HuH-7.5 (cell line): ENCODE measurements at places on chromosomes 16 and 17.

DNA sequence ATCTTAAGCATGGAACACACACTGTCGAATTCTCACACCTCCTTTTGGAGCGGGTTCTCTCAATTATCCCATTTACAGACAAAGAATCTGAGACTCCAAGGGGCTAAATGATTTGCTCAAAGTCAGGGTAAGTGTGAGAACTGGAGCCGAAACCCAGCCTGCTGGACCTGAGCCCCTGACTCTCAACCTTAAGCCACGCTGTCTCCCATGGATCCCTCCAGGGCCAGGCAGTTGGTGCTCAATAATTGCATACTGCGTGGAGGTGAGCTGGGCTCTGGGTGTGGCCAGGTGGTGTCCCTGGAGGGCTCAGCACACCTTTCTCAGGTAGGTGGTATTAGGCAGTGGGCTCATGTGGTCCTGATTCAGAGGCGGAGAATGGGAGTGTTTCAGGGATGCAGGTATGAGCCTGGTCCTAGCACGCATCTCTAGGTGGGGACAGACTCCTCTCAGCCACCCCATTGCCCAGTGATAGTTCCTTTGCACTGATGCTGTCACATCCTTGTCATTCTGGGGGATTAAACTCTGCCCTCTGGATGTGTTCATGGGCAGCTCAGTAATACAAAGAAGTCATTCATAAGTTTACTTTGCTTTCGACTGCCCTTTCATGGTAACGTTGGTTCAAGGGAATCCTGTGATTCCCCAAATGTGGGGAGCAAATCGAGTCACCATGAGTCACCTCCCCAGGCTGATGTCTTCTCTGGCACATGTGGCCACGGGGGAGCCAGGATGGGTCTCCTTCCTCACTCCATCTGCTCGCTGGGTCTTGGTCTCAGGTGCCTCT, 399.5 kb upstream of the TNRC6C start:
- no peak for DNase-seq

GRCh38 chr16:25395528-25395927, 137.9 kb upstream of the ZKSCAN2 start:
- no peak for DNase-seq

- no peak for DNase-seq
Measured at GRCh38 chr16:31081428-31082351, 7.1 kb downstream of the PRSS53 start.

- DNase-seq, result no peak
Measured at GRCh38 chr16:11136600-11136999, 119.4 kb downstream of the SOCS1 start.

DNA sequence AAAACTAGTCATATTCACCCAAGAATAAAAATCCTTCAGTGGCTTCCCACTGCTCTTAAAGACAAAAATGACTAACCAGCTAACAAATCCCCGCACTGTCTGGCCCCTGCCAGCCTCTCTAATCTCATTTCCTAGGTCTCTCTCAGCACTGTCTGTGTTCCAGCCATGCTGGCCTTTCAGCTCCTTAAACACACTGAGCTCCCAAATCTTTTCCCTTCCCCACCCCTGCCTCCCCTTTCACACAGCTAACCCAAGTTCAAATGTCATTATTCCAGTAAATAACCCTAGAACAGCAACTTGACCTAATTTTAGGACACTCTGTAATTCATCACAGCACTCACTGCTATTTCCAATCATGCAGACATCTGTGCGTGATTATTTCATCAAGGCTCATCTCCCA, 7.8 kb downstream of the SHCBP1 start:
- no peak for DNase-seq

DNA sequence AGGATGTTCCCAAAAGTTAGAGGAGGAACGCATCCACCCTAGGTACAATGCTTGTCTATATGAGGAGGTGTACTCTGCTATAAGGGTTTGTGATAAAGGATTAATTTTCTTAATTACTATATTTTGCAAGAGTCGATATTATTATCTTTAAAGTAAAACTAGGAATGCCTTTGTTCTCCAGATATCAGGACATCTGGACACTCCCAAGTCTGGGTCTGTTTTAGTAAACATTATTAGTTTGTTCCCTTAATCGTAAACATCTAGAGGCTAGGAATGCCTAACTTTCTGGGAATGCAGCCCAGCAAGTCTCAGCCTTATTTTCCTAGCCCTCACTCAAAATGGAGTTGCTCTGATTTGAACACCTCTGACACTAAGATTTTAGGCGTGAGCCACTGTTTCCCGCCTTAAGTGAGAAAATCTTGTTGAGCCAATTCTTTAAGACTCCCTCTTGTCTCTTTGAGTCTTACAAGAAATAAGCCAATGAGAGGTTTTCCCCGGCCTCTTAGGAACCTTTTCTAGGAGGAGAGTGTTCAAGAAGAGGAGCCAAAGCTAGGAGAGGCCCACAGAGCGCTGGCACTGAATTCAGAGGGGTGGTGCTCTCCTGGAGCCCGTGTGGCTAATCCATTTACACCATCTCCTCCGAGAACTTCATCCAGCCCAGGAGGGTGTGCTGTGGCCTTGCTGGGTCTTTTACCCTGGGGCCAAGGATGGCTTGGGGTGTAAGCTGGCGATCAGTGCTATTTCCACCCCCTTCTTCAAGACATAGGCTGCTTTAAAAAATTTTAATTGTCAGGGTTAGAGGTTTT, 40.9 kb downstream of the SMARCE1 start:
- no peak for DNase-seq
